ENCODE measurements at places on chromosomes 16 and 17.
A peak's percentile ranks its signal among the peaks of the same experiment; 100 is the strongest.

DNA sequence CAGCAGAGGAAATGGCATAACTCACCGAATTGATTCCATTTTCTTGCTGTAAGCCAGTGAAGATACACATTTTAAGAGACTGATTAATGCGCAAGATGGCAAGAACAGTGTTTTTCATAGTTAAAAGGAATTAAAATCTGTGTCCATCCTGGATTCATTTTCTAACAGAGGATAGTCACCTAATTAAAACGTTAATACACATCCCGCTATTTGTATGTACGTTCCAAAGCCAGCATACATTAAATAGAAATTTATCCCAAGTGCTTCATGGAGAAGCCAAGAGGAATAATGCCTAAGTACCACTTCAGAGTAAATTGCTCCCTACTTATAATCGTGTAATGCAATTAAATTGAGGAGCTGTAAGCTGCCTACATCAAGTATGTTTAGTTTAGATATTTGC lies 49.9 kb downstream of the RBFOX1 start:
- DNase-seq, result no peak

DNA sequence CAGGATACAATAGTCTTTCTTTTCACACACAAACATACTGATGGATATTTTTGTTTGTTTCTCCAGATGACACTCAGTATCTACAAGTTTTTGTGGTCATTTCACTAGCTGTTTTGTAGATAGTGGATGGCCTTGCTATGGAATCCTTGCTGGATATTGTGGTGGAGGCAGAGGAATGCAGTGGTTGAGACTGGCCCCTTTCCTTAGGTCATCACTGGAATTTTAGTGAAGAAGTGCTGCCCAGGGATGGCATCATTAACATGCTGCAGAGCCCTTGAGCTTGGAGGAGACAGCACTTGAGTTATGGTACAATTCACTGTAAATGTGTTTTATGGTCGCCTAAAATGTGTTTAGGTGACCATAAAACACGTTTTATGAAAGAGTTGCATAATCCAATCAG lies 455.9 kb upstream of the HSBP1 start:
- no peak for DNase-seq

GRCh38 chr17:35900280-35900679 lies 20.1 kb upstream of the CCL5 start:
- peak; percentile 64 for DNase-seq

DNA sequence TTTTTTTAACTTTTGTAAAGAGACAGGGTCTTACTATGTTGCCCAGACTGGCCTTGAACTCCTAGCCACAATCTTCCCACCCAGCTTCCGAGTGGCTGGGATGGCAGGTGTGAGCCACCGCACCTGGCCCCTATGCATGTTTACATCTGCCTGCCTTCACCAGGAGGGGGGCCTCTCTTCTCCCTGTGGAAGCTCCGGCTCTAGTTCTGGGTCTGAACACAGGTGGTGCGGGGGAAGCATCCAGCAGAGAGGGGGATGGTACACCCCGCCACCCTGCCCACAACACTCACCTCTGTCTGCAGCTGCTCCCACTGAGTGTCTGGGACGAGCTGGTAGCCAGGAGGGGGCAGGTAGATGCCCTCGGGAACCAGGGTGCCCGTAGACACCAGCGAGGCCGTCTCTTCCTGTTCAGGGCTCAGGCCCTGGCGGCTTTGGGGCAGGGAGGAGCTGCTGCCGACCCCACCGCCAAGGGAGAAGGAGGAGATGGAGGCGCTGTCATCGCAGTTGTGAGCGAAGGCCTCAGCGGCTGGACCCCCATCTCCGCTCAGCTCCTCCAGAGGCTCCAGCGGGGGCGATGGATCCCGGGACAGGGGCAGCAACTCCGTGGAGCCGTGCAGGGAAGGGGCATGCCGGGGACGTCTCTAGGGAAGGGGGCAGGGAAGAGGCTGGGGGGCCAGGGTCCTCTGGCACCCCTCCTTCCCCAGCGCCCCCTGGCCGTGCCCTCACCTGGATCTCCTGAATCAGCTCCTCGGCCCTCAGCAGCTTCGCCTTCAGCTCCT lies 10.9 kb downstream of the RABEP2 start:
- no peak for DNase-seq

GRCh38 chr17:37368577-37368976 lies 7.2 kb upstream of the C17orf78 start:
- no peak for DNase-seq

GRCh38 chr17:53462393-53462811 lies 360.3 kb upstream of the KIF2B start:
- DNase-seq, result no peak

GRCh38 chr16:47888142-47888541 lies 267.7 kb downstream of the ABCC12 start:
- no peak for DNase-seq

GRCh38 chr17:48352630-48353029 lies 77.4 kb downstream of the SKAP1 start:
- peak; percentile 43 for DNase-seq

- DNase-seq, result no peak
These were observed 1437.5 kb upstream of the CDH8 start for GRCh38 chr16:63473725-63474124.

- no peak for DNase-seq
These were observed 244.4 kb downstream of the HS3ST3B1 start for GRCh38 chr17:14545156-14545906.

DNA sequence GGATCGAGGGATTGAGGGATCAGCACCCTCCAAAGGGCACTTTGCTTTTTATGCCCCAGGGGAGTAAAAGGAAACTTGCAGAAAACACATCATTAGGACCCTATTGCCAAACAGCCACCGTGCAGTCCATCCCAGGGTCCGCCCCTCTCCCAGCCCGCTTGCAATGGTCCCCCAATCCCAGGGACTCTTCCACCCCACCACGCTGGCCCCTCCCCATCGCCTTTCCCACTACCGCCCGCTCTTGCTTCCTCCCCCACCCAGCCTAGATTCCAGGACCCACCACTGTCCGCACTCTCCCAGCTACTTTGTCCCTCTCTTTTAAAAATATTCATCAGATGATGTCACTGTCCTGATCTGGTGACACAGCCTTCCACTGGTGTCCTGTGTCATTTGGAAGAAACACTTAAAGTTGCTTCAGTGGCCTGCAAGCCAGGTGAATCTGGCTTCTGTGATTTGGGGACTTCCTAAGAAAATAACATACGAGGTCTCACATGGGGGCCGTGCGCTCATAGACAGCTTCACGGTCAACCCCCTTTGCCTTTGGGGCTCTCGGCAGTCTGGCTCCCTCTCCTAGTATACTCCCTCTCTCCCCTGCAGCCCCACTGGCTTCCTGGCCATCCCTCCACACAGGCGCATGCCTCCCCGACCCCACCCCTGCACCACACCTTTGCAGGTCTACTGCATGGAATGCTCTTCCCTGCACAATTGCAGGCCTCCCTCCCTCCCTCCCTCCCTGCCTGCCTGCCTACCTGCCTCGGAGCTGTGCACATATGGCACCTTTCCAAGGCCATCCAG lies 127.9 kb downstream of the RBFOX3 start:
- no peak for DNase-seq

DNA sequence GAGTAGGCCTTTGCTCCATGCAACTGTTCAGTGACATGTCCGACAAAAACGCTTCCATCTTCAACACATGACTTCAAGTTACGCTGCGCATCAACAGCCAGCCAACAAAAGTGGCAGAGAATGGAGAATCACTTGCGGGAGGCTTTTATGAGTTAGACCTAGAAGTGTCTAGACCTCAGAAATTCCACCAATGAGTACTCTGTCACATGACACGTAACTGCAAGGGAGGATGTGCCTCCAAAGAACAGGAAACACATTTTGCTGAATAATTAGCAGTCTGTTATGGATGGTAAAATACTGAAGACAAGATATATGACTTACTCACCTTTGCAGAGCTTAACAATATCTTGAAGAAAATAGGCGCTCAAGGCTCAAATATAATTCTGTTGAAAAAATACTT lies 62.1 kb downstream of the MYO1D start:
- no peak for DNase-seq

DNA sequence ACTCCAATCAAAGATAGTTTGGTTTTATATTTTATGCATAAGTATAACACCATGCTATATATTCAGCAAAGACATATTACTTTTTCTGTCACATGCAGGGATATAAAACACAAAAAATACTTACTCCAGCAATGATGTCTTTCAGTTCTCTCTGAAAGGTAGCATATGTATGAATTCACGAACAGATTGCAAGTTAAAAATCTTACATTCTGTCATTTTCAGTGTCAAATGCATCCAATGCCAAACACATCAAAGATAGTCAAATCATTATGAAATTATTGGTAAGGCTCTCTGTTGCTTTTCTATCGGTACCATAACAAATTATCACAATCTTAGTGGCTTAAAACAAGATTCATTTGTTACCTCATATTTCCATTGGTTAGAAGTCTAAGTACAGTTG lies 492.0 kb upstream of the KIF2B start:
- no peak for DNase-seq

- no peak for DNase-seq
These were observed 380.9 kb downstream of the SOX9 start for GRCh38 chr17:72501404-72502370.

DNA sequence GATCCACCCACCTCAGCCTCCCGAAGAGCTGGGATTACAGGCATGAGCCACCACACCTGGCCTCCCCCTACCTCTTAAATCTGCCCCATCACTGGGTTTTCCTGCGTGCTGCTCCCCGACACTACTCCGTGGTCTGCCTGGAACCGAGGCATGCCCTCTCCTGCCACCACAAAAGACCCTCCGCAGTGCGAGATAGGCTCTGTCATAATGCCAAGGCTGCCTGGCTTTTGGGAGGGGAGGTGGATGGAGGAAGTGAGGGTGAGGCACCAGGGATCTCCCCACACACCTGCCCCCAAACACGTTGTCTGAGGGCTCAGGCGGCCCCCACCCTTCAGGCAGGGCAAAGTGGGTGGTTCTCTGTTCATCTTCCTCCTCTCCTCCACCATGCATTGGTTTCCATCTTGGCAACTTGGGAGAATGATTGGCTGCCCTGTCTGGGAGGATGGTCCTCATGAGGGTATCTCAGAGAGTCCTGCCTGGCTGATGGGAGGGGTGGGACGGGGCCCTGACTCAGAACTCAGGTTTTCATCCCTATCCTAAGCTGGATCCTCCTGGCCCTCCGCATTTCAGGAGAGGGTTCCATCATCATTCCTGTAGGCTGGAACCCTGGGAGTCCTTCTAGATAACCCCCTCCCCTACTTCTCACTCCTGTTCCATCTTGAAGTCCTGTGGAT lies 23.2 kb downstream of the IGFBP4 start:
- no peak for DNase-seq

DNA sequence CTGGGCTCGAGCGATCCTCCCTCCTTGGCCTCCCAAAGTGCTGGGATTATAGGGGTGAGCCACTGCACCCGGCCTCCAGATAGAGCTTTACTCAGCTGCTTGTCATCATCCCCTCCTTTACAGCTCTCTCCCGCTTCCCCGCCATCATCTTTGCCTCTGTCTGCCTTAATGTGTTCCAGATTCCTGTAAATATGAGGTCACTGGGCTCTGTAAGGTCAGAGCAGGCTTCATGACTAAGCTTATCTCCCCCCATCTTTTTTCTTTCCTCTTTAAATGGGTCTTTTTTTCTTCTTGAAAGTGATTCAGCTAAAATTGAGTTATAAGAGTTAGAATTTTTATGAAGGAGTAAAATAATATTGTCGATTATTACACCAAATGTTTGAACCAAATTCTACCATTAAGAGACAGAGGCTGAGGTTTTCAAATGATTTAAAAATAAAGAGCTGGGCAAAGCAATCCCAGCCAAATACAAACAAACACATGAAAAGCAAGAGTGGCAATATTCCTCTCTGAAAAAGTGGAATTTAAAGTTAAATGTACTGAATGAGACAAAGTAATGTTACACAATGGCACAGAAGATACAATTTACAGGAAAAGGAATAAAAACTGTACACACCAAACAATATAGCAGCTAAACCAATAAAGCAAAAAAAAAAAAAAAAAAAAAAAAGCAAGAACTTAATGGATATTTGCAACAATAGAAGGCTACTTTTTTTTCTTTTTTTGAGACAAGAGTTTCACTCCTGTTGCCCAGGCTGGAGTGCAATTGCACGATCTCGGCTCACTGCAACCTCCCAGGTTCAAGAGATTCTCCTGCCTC lies 62.1 kb downstream of the CRISPLD2 start:
- DNase-seq, result no peak

- DNase-seq, result no peak
These were observed 49.8 kb upstream of the ACSF3 start for GRCh38 chr16:89043636-89044417.

- DNase-seq, result peak; percentile 92
These were observed 146.5 kb upstream of the PLCG2 start for GRCh38 chr16:81632392-81633146.

DNA sequence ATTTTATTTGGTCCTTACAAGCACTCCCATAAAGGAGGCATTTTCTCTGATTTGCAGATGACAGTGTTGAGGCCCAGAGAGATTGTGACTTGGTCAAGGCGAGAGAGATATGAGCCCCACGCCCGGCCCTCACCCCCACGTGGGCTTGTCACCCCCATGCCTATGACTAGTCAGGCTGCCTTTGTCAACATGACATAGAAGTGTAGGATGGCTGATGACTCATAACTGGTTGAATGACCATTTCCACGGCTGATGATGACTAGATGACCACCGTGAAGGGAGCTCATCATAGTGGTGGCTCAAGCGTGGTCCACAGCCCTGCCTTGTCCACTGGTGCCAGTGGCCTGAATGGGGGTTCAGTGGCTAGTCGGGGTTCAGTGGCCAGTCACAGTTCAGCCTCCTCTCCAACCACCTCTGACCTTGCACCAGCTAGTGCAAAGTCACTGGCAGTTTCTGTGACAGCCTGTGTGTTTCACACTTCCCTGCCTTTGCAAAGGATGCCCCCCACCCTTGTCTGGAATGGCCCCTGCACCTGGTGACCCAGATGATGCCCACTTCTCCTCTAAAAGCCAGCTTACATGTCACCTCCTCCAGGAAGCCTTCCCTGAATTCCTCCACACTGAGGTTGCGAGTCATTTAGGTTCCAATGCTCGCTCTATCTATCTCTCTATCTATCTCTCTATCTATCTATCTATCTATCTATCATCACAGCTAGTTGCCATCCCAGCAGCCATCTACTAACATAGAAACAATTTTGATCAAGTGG lies 3.8 kb upstream of the WSCD1 start:
- no peak for DNase-seq

DNA sequence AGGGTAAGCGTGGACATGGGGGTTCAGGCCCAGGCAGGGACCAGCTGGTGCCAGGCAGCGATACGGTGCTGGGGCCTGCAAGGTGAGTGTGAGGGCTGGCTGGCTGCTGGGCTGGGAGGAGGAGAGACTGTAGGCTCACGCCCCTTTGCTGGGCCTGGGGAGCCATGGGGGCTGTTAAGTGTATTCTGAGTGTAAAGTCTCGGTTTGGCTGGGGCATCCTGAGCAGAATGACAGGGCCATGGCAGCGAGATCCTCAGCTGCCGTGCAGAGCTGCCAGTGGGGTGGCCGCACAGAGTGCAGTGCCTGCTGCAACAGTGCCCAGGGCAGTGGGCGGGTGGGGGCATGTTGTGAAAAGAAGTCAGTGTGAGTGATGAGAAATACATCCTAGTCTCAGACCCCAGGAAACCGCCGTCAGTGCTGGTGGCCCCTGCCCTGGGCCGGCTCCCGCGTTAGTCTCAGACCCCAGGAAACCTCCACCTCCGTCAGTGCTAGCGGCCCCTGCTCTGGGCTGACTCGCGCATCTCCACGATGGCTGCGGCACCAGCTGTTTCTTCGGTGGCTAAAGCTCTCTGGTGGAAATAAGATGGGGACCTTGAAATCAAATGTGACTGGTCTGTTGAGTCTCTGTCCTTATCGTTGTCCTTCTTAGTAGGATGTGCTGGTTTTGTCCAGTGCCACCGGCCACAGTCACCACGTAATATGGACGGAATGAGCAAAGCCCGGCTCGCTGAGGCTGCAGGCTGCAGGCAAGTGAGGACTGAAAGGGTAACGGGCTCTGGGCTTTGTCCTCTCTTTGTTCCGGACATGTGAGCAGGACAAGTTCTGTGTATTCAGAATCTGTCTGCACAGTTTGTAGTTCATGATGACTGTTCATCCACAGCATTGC lies 22.9 kb downstream of the ACSF3 start:
- no peak for DNase-seq

Measured in CD4-positive, alpha-beta T cell treated with Interleukin-4 for 4 hours (primary cell).